ENCODE measurements at places on chromosomes 6 and 20.
A peak's percentile ranks its signal among the peaks of the same experiment; 100 is the strongest.

DNA sequence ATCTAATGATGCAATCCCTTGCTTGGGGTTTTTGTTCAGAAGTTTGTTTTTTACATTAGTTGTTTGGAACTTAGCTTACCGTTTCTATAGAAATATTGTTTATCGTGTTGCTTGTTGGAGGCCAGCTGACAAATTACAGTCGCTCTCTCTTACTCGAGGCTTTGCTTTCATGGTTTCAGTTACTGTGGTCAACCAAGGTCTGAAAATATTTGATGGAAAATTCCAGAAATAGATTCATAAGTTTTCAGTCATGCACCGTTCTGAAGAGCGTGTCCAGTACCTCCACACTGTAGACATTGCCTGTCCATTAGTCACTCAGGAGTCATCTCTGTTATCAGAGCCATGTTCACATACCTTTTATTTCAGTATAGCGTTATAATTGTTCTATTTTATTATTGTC is 47.9 kb downstream of the DEK start:
- DNase-seq = peak; percentile 30

- no peak for DNase-seq
Measured at GRCh38 chr6:135871878-135872277, 20.4 kb downstream of the PDE7B start.

DNA sequence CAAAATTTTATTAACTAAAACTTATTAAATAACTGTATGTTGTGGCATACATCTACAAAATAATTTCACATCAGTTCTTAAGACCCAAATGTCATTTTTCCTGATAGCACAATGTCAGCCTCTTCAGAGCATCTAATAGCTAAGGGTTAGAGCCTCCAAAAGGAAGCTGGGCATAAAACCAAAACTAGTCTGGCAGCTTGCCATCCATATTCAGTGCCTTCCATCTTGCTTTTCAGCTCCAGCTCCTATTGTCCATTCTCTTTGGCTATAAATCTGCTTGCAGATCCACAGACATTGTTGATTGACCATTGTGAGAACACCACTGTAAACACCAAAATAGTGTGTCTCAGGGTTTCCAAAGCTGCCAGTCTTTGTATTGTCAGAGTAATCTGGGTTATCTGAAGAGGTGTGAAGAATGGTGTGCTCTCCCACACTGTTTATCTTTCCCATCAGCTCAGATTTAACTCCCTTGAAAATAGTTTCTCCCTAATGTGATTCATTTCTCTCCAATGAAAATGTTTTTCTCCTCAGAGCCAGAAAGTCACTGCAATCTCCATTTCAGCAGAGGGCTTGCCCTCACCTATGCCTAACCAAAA is 154.8 kb upstream of the KCNQ5 start:
- DNase-seq = no peak

DNA sequence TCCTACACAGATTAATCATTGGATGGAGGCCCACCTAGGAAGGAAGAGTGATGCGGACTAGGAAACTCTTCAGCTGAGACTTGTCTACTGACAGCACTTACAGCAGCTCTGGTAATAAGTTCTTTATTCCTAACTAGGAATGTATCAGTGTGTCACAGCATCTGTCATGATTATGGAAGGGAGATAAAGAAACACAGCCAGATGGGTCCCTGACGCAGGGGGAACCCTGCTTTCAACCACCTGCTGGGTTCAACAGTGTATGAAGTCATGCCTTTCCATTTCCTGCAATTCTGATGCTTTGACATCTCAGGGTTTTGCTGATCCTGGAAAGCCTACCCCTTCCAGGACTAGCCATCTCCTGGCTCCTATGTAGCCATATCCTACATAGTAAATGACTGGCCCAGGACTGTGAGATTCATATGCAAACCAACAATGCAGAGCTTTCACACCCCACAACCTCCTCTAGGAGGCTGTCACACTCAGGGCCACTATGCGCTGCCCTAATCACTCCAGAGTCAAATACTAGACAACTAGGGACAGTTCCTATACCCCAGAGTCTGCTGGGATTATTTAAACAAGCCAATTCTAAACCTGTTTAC is 29.0 kb upstream of the MANEA start:
- no peak for DNase-seq

- DNase-seq = no peak
Measured at GRCh38 chr6:39114388-39114703, 640 bp downstream of the SAYSD1 start.

DNA sequence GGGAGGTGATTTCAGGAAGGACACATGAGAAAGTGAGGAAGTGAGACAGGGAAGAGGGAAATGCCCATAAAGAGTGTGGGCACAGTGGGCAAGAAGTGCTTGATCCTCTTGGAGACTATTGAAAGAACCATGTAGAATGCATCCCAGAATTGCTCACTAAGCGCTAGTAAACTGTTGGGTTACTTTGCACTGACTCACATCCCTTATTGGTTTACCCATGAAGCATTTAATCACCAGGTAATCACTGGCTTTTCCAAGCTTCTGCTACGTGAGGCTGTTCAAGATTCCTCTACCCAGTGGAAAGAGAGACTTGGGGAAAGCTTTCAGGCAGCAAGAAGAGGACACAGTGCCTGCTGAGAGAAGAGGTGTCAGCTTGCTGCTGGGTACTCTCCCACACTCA is 410.0 kb upstream of the JAG1 start:
- no peak for DNase-seq

GRCh38 chr6:78995946-78996345 is 82.1 kb downstream of the PHIP start:
- DNase-seq = no peak

Data from HTR-8/SVneo (cell line).